ENCODE measurements at places on chromosomes 5 and 9. TPM values are rescaled to one million over a fixed set of nuclear protein-coding genes. Genes with fewer than 3 reads are reported as not detected.

DNA sequence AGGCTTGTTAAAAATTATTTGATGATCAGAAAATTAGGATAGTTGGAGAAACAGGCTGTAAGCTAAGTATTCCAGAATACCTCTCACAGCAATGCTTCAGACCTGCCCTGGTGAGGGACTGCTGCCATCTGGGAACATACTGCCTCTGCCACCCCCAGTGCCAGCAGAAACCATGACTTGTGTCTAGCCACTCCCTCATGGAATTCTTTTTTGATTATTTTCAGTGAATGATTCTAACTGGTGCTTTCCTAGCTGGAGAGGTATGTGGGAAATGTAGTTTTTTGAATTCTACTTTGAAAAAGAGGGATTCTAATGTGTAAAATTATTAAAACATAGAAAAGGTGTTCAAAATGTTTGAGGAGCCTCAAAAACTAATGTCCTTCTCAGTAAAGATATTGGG, 126.3 kb downstream of the HMHB1 start:
- no peak overlapping the region for H3K27ac ChIP-seq
- DNase-seq: no peak
- no peaks in the 10 kb centered on the region for H3K4me1 ChIP-seq
- H3K36me3 ChIP-seq: no peaks in the 10 kb centered on the region

PCDHGB4 gene
- 0.20 TPM for total RNA-seq

GRCh38 chr5:155833287-155833686, 493.7 kb upstream of the SGCD start:
- no peaks in the 10 kb centered on the region for H3K27me3 ChIP-seq
- no peaks in the 10 kb centered on the region for H3K4me1 ChIP-seq
- no peak overlapping the region for H3K27ac ChIP-seq
- no peaks in the 10 kb centered on the region for H3K36me3 ChIP-seq
- no peak overlapping the region for H3K4me3 ChIP-seq

DNA sequence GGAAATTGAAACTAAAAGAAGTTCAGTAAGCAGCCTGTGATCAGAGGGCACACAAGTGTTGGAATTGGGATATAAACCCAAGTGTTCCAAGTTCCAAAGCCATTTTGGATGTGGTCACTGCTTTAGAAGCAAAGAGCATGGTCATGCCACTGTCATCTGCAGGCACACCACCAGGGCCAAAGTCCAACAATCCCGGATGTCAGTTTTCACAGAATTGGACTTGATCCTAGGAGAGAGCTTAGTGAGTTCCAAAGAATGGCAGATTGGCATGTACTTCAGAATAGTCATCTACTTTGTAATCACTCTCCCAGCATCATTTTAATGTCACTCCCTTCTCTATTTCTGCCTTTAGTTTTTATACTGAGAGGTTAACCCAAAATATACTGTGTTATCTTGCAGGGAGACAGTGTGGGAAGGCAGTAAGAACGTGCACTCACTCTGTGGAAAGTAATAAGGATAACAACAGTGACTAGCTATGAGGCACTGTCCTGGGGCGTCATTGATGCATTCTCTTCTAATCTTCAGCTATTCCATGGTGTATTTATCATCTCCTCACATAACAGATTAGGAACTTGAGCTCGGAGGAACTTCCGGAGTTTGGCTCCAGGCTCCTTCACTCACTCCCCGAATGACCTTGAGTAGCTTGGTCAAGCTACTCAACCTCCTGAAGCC, 388.0 kb downstream of the ACTL7B start:
- no peaks in the 10 kb centered on the region for H3K4me1 ChIP-seq
- H3K27me3 ChIP-seq: no peaks in the 10 kb centered on the region
- H3K36me3 ChIP-seq: no peaks in the 10 kb centered on the region
- DNase-seq: no peak
- no peak overlapping the region for H3K4me3 ChIP-seq

HTR1A gene
- not detected for total RNA-seq

All from naive thymus-derived CD4-positive, alpha-beta T cell (primary cell).